ENCODE measurements at places on chromosomes 1 and 21.

GRCh38 chr21:44639331-44639655, 2.1 kb downstream of the KRTAP10-10 start:
- no peak for DNase-seq

DNA sequence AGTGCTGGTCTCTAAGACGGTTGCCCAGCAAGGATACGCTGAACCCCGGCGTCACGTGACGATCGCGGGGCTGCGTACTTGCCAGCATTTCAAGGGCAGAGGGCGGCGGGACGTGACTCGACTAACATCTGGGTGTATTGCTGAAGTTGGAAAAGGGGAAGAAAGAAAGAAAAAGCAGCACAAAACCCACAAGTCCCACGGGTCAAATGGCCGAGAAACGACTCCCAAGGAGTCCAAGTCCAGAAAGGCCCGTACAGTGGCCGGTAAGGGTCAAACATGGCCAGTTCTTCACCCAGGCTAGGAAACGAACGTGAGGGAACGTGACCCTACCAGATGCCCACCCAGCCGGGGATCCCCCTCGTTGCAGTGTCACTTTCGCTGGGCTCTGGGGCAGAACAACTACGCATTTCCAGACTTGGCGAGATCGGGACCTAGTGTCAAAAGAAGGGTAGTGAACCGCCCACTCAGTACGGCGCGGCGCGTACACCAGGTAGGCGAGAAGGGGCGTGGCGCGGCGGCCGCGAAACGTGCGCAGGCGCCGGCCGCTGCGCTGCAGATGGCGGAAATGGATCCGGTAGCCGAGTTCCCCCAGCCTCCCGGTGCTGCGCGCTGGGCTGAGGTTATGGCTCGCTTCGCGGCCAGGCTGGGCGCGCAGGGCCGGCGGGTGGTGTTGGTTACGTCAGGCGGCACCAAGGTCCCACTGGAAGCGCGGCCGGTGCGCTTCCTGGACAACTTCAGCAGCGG, at the start of the genes PPCS and ZMYND12:
Gene PPCS (plus strand): TSS at position 534 of the 744 bp plus-strand sequence. CDS start 23 bp downstream, at position 557.
Gene ZMYND12 (minus strand): TSS at position 13 of the 744 bp plus-strand sequence. CDS start 25 bp downstream, outside the sequence.
- DNase-seq: peak; percentile 79

DNA sequence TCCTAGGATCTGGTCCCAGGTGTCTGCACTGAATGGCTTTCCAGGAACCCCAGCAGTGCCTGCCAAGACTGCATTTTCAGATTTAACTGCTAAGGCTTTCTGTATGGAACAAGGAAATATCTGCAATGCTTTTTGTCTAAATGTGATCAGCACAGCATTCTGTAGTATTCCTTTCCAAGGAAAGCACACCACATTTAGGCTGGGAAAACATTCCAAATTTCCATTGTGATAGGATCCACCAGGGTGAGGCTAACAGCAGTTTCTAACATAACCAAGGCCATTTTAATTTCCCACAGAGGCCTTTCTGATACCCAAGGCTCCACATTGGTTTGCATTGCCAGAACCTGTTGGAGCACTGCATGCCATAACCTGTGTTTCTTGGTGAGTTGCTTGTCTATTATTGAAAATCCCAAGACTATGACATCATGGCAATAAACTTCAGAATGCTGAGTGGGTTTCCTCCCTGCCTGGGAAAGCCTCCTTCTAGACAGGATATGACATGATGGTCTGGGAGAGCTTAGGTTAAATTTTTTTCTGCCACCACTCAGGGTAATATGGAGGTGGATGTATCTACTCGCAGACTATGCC, 23.3 kb upstream of the PTGFRN start:
- no peak for DNase-seq

GRCh38 chr1:167627615-167627864, 2.5 kb upstream of the RCSD1 start:
- DNase-seq: no peak

DNA sequence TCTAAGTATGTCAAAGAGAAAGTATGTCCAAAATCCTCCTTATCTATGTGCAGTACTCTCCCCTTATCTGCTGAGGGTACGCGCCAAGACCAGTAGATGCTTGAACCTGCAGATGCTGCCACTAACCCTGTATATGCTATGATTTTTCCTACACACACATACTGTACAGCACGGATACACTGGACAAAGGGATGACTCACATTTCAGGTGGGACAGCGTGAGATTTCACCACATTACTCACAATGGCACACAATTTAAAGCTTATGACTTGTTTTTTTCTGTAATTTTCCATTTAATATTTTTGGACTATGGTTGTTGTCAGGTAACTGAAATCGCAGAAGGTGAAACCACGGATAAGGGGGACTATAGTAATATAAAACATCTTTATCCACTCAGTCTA, 4.1 kb downstream of the ORC1 start:
- DNase-seq: no peak

- no peak for DNase-seq
Measured at GRCh38 chr1:116951200-116951935, 41.7 kb downstream of the PTGFRN start.

GRCh38 chr1:210438928-210439841, 110.5 kb downstream of the HHAT start:
- DNase-seq: no peak

GRCh38 chr1:154614901-154615300, 6.9 kb upstream of the ADAR start:
- DNase-seq: no peak

- DNase-seq: no peak
Measured at GRCh38 chr1:147719029-147719698, 41.2 kb downstream of the GJA5 start.

- no peak for DNase-seq
Measured at GRCh38 chr1:168333562-168334276, 53.0 kb downstream of the TBX19 start.

GRCh38 chr1:201447903-201448871, 20.8 kb downstream of the PHLDA3 start:
- DNase-seq: no peak

- no peak for DNase-seq
Measured at GRCh38 chr1:90126834-90127233, 131.9 kb downstream of the ZNF326 start.

DNA sequence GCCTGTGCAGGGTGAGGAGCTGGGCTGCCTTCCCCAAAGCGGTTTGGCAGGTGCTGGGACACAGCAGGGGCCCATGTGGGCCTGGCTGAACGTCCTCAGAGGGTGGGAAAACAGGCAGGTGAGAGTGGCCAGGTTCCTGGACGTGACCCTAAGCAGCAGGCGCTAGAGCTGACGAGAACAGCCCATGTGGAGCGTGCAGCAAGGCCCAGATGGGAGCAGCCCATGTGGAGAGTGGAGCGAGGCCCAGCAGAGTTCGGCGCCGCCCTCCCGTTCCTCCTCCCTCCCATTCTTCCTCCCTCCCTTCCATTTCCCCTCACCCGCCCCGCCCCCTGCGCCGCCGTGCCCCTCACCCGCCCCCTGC, 314.4 kb upstream of the VAMP3 start:
- DNase-seq: no peak

- DNase-seq: no peak
Measured at GRCh38 chr1:107135463-107135862, 5.4 kb upstream of the NTNG1 start.

DNA sequence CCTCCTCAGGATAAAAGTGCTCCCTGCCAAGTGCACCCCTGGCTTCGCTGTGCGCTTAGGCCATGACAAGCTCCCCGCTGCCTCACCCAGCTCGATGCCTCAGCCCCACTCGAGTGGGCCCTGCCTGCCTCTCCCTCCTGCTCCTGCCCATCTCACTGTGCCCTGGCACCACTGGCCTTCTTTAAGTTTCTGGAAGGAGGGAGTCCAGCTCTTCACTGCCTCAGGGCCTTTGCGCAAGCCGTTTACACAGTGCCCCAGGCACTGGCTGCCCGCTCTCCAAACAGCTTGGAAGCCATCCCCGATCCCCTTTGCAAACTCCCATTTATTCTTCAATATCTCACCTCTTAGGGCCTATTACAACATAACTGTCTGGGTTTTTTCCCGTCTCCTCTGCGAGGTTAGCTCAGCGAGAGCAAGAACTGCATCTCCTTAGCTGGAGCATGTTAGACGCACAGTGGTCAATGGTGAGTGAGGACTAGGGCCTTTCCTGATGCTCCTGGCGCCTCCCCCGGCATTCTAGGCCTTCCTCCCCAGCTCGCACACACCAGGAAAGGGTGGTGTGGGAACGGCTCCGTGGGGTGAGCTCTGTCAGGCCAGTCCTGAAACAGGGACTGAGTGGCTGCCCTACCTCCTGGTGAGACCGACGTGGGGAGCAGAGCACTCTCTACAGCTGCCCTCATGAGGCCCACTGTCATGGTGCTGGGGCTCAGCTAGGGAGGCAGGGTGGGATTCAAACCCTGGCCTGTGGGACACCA, 31.9 kb downstream of the PODN start:
- DNase-seq: no peak

DNA sequence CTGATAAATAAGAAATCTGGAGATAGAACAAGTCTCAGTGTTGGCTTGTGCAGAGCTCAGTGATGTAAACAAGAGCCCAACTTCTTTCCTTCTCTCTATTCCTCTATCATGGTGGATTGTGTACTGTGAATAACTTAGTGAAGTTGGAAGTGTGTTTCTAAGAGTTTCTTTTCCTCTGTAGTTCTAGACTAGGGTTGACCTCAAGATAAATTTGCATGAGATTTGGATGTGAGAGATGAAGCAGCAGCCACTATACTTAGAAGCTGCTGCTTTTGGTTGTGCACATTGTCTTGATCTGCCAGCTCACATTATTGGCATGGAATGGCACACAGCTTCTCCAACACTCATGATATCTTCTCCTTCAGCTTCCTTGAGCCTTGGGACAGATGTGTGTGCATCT, 198.9 kb upstream of the ZP4 start:
- DNase-seq: no peak

- DNase-seq: no peak
Measured at GRCh38 chr1:174266476-174266875, 107.2 kb downstream of the RABGAP1L start.

DNA sequence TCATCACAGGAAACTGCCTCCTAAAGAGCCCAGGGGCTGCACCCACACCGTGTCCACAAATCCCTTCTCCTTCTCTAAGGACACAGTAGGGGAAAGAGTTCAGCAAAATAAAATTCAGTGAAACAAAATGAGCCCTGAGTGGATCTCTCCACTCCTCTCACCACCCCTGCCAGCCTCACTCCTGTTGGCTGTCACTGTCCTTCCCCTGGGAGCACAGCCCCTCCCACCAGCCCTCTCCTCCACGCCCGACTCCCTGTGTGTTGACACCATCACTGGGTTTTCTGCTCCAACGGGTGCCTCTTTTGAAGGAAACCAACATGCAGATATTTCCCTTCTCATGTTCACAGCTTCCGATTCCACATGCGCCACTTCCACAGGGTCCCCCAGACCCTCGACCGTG, 356.2 kb downstream of the AJAP1 start:
- no peak for DNase-seq

DNA sequence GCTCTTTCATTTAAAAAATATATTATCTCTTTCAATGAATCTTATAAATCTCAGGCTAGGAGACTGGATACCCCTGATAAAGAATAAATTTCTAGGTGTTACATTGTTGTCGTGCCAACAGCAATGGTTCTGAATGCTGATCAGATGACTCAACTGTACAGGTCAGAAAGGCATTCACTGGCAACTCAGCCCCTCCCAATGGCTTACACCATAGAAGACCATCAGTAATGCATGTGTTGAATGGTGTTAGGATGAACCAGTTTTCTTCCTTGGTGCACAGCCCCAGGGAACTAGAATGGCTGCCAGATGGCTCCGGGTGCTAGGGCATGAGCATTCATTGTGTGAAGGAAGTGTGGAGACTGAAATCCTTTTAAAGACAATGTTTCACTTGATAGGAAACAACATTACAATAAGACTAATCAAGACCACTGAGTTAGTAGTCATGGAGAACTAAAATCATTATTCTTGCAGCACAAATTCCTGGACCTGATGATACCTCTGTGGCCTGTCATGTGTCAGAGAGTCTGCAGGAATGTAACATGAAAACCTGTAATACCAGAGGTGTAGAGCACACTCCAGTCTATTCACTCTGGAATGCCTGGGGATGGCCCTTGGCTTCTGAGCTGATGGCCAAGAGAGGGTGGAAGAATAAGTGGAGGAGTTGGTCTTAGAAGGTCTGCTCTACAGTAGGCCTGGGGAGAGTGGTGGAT, 187.7 kb upstream of the LMO4 start:
- no peak for DNase-seq

GRCh38 chr1:239387304-239388158, 1.2 kb downstream of the CHRM3 start:
- DNase-seq: no peak

GRCh38 chr1:232662910-232663309, 33.0 kb upstream of the SIPA1L2 start:
- DNase-seq: no peak

- no peak for DNase-seq
Measured at GRCh38 chr1:112614460-112615065, 4.4 kb downstream of the ST7L start.

GRCh38 chr1:26287033-26287711, 7.3 kb downstream of the SH3BGRL3 start:
- peak; percentile 78 for DNase-seq

- DNase-seq: no peak
Measured at GRCh38 chr1:184276416-184276815, 110.4 kb upstream of the C1orf21 start.

DNA sequence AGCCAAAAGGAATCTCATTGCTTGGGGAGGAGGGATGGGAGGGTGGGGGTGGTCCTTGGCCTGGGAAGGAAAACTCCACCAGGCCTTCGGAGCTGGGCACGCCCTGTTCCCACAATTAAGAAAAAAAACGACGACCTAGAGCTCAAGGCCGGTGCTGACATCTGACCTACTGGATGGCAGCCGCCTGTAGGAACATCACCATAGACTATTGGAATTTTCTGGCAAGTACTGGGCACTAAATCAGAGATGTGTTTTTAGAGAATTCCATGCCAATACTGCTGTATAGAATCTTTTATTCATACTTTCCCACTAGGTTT, 729 bp downstream of the NADK start:
- DNase-seq: peak; percentile 39

- no peak for DNase-seq
Measured at GRCh38 chr21:17613242-17613676, 558 bp upstream of the BTG3 start.

GRCh38 chr1:228751360-228752098, 16.2 kb downstream of the RHOU start:
- DNase-seq: no peak

- DNase-seq: no peak
Measured at GRCh38 chr1:54271341-54271740, 71.4 kb downstream of the MRPL37 start.

DNA sequence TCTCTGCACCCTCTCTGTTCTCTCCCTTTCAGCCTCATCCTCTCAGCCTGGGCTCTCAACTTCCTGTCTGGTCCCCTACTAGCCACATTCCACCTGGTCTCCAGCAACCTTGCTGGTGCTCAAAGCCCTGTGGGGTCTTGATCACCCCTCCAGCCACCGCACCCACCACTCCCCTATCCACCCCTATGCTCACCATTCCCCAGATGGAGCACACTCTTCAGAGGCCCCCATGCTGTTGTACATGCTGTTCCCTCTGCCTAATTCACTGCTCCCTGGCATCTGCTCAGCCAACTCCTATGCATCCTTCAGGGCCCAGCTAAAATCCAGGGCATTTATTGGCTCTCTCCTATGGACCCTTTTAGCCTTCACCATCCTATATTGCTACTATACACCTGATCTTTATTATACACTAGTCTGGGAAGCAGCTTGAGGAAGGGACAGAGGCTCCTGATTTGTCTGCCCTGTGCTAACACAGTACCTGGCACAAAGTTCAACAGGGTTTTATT, 81.0 kb downstream of the GLIS1 start:
- DNase-seq: no peak

Data from CMK (cell line).